ENCODE measurements at places on chromosomes 1 and 21.

- no peak for DNase-seq
Observed at GRCh38 chr1:23757812-23758211, 14.5 kb downstream of the ELOA start.

GRCh38 chr21:14482165-14482564 is 64.0 kb downstream of the SAMSN1 start:
- peak; percentile 37 for DNase-seq

- peak; percentile 46 for DNase-seq
Observed at GRCh38 chr1:39230261-39231190, 26.0 kb downstream of the MACF1 start.

GRCh38 chr1:6935361-6935883 is 150.2 kb downstream of the CAMTA1 start:
- no peak for DNase-seq

DNA sequence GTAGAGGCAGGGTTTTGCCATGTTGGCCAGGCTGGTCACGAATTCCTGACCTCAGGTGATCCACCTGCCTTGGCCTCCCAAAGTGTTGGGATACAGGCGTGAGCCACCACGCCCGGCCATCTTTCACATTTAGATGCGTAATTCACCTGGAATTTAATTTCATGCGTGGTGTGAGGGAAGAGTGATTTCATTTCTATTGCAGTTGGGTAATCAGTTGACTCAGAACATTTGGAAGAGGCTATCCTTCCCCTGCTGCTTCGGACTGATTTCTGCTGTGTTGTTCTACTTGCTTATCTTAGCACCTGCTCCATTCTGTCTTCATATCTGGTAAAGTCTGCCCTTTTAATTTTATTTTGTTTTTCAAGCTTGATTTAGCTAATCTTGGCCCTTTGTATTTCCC is 19.1 kb downstream of the DIP2A start:
- no peak for DNase-seq

DNA sequence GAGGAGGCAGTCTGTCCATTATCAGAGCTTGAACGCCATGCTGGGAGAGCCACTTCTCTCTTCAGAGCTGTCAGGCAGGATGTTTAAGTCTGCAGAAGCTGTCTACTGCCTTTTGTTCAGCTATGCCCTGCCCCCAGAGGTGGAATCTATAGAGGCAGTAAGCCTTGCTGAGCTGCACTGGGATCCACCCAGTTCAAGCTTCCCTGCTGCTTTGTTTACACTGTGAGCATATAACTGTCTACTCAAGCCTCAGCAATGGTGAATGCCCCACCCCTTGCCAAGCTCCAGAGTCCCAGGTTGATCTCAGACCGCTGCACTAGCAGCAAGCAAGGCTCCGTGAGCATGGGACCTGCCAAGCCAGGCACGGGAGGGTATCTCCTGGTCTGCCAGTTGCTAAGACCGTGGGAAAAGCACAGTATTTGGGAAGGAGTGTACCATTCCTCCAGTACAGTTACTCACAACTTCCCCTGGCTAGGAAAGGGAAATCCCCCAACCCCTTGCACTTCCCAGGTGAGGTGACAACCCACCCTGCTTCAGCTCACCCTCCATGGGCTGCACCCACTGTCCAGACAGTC is 32.5 kb downstream of the RGS13 start:
- DNase-seq, result no peak

DNA sequence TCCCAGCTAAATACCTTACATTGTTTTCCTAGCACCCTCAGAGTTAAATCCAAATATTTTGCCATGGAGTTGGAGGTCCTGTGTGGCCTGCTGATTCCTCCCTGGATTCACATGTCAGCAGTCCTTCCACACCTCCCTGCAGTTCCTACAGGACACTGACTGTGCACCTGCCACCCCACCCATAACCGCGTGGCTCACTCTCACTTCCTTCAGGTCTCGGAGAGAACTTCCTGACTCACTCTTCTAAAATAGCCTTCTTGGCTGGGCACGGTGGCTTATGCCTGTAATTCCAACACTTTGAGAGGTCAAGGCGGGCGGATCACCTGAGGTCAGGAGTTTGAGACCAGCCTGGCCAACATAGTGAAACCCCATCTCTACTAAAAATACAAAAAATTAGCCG is 8.4 kb upstream of the CAMTA1 start:
- DNase-seq, result no peak

DNA sequence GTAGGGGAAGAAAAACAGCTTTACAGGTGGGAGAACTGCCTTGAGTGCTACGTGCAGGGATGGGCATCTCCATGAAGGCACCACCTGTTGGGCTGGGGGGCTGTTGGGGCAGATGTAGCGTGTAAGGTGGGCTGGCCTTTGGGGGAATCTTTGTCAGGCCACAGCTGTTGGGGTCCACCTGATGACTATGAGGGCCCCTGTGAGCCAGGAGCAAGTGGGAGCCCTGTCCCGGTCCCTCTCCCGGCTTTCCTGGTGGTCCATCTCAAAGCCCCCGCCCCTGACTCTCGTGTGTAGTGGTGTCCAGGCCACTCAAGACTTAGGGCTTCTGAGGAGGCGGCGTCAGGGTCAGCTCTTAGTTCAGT is 13.5 kb downstream of the SLC37A1 start:
- no peak for DNase-seq

- no peak for DNase-seq
Observed at GRCh38 chr1:68449901-68450300, at the start of gene RPE65. TSS of gene RPE65 (minus strand) at chr1:68449954. CDS start at chr1:68449905, 49 bp downstream.

DNA sequence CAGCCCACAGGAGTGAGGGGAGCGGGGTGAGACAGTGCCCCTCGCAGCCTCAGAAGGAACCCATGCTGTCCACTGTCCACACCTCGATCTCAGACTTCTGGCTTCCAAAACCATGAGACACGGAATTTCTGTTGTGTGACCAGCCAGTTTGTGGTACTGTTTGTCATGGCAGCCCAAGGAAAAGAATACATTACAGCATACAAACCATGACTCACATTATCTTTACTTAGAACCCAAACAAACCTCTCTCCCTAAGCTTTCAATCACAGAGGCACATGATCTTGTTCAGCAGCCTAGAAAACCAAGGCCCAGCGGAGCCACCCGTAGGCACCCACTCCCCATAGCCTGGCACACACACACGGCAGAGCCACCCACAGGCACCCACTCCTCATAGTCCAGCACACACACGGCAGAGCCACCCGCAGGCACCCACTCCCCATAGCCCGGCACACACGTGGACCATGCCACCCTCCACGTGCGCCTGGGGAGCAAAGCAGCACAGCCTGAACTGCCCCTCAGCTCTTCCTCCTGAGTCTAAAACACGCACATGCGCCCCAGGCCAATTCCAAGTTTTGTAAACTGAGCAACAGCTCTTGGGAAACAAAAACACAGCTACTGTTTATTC is 458 bp upstream of the KRTAP10-4 start:
- DNase-seq, result no peak

DNA sequence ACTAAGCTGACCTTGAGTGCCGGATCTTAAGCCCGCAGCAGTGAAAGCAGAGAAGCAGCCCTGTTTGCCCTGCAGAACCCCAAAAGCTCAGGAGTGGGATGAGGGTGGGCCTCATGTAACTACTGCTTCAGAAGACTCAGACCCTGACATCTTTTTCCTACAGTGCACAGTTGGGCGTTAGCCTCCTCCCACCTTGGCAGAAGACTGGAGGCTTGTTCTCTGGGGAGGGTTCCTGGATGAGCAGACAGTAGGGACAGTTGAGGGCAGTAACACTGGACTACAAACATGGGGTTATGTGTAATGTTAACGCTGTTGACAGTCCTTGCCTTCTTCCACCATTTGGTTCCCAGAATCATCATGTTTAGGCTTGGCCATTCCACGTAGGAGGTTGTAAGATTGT is 9.6 kb downstream of the CTPS1 start:
- DNase-seq, result no peak

DNA sequence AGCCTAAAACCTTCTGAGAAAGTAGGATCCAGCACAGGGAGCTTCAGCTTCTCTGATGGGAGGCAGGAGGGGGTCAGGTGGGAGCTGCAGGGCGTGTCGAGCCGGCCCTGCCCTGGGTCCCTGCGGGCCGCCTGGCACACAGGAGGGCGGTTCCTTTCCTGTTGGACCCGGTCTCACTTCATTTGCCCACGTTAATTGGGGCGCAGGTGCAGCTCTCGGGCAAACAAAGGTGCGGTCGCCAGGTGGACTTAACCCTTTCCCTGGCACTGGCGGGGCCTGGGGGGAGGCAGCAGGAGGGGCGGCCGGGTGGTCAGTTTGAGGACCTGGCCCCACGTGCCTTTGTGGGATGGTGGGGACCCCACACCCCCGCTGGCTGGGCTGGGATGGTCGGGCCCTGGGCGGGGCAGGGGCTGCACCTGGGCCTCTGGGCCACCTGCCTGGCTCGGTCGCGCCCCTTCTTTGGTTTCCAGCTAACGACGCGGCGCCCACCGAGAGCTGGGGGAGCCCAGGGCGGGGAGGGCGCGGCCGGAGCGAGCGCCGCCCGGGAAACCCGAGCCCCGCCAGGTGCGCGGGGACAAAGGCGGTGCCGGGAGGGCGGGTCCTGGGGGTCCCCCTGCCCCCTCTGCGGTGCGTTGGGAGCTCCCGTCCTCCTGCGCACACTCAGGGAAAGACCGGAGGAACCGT is 20.8 kb upstream of the C1orf159 start:
- DNase-seq, result peak; percentile 20

- DNase-seq, result no peak
Observed at GRCh38 chr1:19780267-19780877, 19.3 kb downstream of the TMCO4 start.

- DNase-seq, result no peak
Observed at GRCh38 chr1:52926864-52927211, 238 bp upstream of the SCP2 start.

DNA sequence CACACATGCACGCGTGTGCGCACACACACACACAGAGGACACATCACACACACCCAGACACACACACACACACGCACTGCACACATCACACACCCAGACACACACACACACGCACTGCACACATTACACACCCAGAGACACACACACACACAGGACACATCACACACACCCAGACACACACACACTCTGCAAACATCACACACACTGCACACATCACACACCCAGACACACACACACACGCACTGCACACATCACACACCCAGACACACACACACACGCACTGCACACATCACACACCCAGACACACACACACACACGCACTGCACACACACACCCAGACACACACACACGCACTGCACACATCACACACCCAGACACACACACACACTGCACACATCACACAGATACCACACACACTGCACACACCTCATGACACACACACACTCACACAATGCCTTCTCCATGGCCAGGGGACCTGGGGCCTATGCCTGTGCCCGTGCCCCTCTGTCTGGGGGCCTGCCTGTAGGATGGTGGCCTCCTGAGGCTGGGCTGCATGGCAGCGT is 24.4 kb downstream of the CRYAA start:
- DNase-seq, result no peak

DNA sequence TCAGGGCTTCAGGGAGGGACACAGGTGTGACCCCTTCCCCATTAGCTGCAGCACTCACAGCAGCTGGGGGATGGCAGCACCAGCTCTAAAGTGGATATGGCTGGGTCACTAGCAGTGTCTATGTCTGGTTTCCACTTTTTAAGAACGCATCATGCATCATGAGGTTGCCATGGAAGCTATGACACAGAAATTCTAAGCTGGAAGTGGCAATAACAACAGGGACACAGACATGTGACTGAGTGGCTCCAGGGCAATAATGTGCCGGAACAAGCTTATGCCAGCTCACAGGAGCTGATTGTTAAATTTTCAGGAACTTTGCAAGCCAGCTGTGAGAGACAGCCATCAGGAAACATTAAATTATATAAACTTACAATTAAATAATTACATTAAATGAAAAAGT is 51.2 kb upstream of the NFASC start:
- DNase-seq, result no peak

- DNase-seq, result no peak
Observed at GRCh38 chr1:14926229-14926628, 227.3 kb upstream of the TMEM51 start.

DNA sequence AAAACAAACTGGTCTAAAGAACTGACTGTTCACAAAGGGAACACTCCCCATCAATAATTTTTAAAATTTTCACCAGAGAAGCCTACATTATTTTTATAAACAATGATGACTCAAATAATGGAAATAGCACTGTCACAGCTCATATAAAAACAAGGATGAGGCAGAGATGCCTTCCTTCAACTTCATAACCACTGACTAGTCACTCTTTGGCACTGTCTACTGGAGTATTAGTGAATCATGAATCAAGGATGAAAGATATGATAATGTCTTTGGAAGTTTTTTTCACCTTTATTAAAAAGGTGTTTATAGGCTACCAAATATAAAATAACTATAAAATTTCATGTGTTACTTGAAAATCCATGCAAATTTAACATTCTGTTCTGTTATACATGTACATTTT is 316.9 kb downstream of the VAV3 start:
- DNase-seq, result no peak

GRCh38 chr1:15326691-15327588 is 79.9 kb downstream of the FHAD1 start:
- DNase-seq, result no peak

Data from CD4-positive, alpha-beta T cell treated with Interleukin-6 for 4 hours (primary cell).